ENCODE measurements at places on chromosomes 3 and 15.
A peak's percentile ranks its signal among the peaks of the same experiment; 100 is the strongest.

DNA sequence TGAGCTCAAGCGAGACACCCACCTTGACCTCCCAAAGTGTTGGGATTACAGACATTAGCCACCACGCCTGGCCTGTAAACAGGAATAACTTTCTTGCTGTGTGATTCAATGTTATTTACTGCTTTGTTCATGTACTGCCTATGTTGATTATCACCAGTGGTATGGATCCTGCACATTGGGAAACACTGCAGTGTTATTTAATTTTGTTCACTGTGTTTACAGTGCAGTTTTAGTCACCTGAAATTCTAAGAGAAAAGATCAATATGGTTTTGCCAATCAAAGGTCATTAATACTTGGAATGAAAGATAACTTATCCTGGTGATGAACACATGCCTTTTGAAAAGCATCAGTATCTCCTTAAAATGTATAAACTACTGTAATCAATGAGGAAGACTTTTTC, 8.6 kb upstream of the GABPB1 start:
- DNase-seq: no peak

DNA sequence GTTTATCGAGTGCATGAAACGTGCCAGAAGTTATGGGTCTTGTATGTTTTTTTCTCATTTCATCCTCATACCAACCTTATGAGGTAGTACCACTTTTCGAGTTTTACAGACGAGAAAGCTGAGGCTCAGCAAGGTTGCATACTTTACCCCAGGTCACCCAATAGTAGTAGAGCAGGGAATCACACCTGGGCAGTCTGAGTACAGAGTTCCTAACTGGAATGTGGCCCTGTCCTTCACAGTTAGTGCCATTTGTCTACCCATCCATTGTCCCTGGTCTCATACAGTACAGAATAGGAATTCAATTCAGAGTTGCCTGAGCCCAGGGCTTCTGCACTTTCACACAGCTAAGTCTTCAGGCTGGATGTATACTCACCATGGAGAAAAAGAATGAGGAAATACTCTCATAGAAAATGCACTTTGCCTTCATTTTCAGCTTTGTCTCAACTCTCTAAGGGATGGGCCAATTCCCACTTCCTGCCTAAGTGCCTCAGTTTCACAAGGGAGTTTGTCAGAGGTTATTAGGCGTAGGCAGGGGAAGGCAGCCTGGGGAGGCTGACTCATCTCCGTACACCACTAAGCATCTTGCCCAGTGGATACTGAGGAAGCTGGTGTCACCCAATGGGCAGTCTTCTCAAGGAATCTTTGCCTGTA, 93.2 kb downstream of the TMEM212 start:
- DNase-seq: no peak

DNA sequence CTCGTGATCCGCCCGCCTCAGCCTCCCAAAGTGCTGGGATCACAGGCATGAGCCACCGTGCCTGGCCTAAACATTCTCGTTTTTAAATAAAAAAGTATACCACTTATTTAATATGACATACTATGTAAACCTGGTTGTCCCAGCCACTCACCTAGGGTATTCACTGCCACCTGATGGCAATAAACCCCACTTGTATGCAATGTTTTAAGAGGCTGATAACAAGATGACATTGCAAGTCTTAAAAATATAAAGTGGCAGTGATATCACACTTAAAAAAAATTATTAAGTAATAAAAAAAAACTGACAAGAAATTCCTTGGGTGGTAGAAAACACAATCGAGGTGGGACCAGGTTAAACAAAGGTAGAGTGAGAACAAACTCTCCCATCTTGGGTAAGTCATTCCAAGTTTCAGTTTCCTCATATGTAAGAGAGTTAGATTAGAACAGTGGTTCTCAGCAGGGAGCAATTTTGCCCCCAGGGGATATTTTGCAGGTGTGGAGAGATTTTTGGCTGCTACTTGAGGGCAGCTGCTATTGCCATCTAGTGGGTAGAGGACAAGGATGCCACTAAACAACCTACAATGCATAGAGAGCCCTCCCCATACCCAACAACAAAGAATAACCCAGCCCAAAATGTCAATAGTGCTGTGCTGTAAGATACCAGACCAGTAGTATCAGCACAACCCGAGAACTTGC, 14.5 kb downstream of the ARF4 start:
- no peak for DNase-seq

DNA sequence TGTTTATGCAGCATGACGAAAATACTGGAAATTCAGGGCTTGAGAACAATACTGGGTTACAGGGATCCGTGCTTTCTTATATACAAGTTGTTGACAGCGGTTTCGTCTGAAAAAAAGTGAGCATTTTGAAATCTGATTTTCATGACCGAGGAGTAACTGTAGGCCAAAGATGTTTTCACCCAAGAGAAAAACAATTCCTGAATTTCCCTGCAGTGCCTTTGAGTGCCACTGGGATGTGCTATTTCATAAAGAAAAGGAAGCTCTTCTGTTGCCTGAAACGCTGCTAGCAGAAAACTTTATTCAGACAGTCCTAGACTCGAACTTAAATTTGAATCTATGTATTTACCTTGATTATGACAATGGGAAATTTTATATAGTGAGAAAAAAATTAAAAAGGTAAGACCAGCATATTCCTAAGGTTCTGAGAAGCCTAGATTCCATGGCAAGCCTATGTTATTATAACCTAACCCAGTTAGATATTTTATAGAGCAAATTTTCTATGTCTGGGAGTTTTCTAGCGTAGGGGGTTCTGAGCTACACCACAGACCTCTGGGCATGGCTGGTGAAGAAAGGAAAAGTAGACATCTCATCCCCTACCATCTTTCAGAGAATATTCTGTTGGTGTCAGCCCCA, 30.2 kb downstream of the KCNAB1 start:
- peak; percentile 68 for DNase-seq

DNA sequence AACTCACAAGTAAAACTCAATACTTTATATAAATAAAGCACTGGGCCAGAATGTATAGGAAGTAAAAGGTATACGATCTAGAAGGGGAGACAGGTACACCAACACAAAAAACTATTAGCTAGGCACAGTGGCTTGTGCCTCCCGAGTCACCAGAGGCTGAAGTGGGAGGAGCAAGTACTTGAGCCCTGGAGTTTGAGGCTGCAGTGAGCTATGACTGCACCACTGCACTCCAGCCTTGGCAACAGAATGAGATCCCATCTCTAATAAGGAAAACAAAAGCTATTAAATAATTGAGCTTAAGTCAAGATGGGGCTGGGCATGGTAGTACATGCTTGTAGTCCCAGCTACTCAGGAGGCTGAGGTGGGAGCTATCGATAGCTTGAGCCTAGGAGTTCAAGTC, 17.0 kb downstream of the PIK3CB start:
- no peak for DNase-seq

- DNase-seq: no peak
Measured at GRCh38 chr3:46981932-46982471, 2.5 kb downstream of the NBEAL2 start.

DNA sequence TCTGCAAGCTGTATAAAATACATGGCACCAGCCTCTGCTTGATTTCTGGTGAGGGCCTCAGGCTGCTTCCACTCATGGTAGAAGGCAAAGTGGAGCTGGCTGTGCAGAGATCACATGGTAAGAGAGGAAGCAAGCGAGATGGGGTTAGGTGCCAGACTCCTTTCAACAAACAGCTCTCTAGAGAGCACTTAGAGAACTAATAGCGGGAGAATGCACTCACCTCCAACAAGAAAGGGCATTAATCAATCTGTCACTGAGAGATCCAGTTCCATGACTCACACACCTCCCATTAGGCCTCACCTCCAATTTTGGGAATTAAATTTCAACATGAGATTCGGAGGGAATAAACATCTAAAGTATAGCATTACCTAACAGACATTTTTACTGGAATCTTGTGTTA, 644.1 kb upstream of the ARRDC4 start:
- no peak for DNase-seq

DNA sequence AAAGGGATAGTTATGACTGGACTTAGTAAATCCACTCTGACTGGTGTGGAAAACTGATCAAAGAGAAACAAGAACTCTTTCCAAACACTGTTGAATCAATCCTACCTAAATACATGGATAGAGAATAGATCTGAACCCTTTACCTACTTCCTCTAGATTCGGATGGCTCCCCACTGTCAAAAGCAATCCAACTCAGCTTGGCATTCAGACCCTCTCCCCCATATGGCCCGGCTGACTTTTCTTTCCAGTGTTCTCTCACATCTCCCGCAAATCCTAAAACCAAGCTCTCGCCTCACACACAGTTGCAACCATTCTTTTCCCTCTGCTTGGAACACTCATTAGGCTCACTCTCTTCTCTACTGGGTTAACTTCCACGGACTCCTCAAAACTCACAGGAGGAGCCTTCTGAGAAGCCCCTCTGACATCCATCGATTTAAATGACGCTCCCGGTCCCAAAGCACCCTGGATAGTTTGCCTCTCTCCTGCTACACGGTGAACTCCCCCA, 639 bp downstream of the SPICE1 start:
- no peak for DNase-seq

- no peak for DNase-seq
Measured at GRCh38 chr3:141530415-141530768, 43.6 kb downstream of the RASA2 start.

GRCh38 chr3:197796087-197796486, 5.0 kb downstream of the LRCH3 start:
- DNase-seq: no peak

DNA sequence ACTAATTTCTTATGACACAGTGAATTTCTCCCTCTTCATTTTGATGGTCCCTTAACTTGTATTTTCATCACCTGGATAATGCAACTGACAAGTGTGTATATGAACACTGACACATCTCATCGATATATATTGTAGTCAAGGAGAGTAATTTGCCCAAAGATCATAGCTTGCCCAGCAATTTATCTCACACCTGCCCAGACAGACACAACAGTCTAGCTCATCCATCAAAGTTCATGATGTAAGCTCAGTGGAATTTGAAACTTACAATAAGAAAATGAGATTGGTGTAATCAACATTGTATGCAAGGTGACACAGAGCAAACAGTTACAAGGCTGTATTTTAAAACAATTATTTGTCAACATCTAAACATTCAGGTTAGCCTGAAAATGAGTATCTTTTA, 805.8 kb downstream of the NAALADL2 start:
- DNase-seq: no peak

- DNase-seq: no peak
Measured at GRCh38 chr3:150317469-150317868, 90.6 kb upstream of the TSC22D2 start.
